ENCODE measurements at places on chromosomes 2 and 18.

DNA sequence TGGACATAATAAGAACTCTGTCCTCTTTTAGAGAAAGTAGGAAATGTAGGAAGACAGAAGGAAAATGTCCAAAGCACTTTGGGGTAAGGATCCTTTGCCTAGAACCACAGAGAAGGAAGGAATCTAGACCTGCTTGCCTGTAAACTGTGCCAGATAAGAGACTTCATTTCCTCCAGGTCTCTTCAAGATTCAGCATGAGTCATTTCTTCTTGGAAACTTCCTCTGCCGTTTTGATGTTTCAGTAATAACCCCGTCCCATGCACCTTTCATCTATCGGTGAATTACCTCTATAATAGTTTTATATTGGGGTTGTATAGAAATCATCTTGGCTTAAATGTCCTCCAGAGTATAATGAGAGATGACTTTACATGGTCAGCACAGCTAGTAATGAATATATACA, 63.2 kb upstream of the LRATD1 start:
- DNase-seq: no peak

DNA sequence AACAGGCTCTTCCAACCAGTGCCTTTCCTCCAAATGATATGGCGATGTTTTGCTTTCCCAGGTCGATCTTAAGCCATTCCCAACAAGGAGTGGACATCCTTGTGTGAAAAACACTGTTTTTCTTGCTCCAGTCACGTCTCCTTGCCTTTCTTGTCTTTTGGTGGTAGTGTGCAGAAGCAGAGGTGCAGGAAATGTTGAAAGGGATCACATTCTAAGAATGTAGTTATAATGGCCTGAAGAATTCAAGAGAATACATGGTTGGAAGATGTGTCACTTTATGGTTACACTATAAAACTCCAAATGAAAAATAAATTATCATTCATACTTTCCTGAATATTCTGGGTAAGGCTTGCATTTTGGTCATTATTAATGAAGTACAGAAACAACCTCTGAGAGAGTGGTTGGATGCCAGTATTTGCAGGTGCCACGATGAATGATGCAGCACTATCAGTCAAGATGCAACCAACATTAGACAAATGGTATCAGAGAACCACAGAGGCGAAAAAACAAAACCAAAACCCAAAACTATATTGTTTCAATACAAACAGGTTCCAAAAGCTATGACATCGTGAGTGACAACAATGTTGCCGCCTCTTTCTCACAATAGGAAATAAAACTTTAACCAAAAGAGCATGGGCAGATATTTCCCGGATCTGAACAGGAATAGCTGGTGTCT, 27.5 kb upstream of the POLE4 start:
- DNase-seq: no peak

DNA sequence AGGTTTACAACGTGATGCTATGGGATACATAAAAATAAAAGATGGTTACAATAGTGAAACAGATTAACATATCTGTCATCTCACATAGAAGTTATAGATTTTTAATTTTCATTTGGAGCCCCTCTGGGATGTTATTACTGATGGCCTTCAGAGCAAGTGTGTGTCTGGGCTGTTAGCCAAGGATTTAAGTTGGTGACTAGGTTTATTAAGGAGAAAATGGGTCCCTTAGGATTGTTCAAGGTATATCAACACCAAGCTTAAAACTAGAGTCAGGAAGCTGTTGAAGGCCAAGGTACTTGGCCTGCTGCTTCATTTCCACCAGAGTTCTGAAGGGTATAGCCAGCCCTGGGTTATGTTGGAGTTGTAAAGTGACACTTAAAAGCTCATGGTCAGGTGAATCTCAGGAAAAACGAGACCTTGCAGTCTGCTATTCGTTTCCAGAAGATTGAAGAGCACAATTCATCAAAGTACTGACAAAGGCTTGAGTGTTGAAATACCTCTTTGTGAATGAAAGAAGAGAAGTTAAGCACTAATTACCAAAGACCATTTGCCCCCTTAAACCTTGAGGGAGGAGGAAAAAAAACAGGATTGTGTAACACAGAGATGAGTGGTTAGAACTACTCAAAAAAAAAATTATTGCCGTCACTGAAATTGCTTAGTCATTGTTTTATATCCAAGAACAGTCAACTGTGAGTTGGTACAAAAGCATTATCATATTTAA, 48.4 kb downstream of the MAP2 start:
- DNase-seq: no peak

DNA sequence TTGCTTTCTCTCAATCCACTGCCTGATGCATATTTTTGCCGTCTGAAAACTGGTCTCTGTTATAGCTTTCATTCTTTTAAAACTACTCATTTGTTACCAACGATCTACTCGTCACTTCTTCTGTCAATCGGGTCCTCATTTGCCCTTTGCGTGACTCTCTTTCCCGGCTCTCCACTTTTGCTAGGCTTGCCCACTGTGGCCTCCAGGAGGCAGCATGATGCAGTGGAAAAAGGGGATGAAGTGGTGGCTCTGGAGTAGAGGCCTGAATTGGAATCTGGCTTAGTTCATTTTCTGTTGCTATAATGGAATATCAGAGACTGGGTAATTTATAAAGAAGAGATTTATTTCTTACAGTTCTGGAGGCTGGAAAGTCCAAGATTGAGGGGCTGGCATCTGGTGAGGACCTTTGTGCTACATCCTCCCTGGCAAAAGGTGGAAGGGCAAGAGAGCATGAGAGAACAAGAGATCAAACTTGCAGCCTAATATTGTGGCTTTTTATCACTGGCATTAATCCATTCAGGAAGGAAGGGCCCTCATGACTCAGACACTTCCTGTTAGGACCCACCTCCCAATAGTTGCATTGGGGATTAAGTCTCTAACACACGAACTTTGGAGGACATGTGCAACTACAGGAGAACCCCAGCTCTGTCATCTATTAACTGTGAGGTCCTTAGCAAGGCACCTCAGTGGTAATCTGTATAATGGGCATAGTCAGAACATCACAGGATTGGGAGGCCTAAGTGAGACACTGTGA, 15.4 kb downstream of the GDF7 start:
- DNase-seq: no peak

DNA sequence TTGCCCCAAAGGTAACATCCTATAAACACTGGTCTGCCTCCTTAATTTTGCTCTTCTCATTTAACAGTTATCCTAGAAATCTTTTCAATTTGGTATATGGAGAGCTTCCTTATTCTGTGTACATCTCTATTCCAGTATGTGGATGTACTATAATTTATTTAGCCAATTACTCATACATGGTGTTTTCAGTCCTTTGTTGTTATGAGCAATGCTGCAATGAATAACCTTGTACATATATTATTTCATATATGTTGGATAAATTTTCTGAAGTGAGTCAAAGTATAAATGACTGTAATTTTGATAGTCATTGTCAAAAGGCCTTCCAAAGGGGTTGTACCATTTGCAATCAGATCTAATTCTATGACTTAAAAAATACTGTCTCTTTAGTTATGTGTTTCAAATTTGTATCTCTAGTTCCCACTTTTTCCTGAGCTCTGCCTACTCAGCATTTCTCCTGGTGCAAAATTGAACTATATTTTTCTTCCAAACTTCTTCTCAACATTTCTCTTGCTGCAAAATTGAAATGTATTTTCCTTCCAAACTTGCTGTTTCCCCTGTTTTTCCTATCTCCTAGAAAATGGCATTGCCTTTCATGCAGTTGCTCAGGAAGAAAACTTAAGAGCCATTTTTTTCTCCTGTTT, 153.3 kb upstream of the OTX1 start:
- DNase-seq: no peak

GRCh38 chr2:234989183-234989701, 37.4 kb downstream of the SH3BP4 start:
- DNase-seq: no peak

- DNase-seq: no peak
Observed at GRCh38 chr2:114461116-114461515, 18.7 kb downstream of the DPP10 start.

DNA sequence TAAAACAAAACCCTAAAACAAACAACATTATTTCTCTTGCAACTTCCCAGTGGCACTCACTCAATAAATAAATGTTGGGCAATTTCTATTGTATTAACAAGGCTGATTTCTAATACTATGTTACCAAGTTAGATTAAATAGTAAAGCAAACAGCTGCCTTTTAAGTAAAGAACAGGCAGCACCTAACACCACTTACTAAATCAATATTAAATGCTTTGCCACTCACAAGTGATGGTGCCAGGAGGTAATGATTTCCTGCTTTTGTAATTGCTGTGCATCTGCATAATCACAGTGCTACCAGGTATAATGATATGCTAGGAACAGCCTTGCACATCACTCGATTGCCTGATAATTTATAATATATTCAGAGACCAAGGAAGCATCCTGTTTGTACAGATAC, 276.5 kb downstream of the NBAS start:
- DNase-seq: no peak

GRCh38 chr2:220226546-220226945, 599.1 kb downstream of the SLC4A3 start:
- no peak for DNase-seq

GRCh38 chr18:32321826-32322225, 132.0 kb downstream of the MEP1B start:
- DNase-seq: no peak

DNA sequence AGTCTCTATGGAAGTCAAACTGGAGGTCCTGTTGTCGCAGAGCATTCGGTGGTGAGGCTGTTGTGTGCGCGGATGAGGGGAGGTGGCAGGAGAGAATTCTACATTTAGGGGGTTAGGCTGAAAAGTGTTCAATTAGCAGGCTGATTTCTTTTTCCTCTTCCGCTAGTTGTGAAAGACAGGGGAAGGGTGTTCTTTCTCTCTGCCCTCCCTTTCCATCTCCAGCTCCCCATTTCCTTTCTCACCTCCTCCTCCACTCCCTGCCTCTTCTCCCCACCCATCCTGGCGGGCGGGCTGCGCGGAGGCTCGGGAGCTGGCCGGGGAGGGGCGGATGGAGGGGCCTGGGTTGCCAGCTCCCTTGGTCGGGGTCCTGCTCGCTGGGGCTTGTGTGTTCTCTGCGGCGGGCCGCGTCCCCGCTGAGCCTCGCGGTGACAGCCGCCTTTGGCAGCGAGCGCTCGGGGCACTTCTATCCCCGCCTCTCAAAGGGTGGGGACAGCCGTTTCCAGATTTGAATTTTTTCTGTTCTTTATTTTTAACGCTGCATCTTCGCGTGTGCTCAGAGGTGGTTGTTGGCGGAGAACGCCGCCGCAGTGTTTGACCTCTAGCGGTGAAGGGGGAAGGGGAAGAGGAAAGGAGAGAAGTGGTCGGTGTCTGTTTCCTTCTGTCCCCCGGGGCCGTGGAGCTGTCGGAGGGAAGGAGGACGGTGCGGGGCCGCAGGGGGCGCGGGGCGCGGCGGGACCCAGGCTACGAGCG, 3.6 kb downstream of the SOX11 start:
- no peak for DNase-seq

DNA sequence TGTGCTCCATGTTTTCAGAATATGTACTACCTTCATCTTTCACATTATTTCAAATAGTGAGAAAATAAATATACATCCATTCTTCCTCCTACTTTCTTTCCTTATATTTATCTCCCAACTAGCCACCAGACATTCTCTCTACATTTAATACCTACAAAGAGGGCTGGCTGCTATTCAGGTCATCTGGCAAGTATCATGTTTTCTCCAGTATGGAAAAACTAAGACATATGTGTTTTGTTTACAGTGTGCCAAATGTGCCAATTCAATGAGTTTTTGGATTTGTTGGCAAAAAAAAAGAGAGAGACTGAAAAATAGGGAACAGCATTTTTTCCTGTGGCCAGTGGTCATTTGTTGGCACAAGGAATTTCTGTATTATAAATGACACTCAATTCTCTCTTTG, 1207.3 kb downstream of the DPP10 start:
- no peak for DNase-seq

DNA sequence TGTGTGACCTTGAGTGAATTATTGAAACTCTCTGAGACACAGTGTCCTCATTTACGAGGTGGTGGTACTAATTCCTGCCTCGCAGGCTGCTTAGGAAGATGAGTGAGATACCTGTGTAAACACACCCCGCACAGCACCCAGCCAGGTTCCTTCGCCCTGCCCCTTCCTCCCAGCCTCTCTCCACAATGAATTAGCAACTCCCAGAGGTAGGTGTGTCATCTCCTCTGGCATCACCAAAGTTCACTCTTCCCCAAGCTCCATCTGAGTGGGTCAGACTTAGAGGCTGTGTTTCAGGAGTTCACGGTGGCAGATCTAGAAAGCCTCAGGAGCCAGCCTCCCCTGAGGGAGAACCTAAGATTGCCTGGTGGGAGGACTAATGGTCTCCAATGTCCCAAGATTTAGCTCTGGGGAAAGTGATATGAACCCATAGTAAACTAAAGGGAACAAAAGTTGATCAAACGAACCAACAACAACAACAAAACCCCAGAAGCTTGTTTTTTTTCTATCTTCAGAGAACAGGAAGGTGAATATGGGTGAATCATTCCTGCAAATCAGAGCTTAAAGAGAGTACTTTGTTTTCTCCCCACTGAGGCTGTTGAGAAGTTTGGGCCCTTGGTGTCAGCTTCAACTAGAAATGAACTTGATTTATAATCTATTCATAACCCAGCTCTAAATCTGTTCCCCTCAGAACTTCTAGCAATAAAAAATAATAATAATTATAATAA, 44.4 kb upstream of the NRP2 start:
- no peak for DNase-seq

- DNase-seq: no peak
Observed at GRCh38 chr2:66845307-66845706, 410.4 kb downstream of the MEIS1 start.

GRCh38 chr2:144049137-144049536, 470.8 kb downstream of the ZEB2 start:
- no peak for DNase-seq

DNA sequence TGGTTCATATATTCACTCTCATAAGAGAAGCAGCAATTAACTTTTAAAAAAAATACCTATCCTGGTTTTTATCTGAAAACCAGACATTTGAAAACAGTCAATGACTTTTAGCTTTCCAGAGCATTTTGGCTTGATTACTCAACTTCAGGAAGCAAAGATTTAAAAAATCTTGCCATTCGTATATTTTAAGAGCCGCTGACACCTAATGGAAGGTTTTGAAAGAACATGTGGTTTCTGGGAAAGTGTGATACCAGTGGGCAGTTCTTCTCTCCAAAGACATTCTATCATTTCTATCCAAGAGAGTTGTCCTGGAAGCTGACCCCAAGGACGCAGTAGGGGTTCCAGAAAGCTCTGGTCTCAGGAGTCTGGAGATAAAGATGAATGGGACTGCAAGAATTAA, 234.7 kb downstream of the TTC32 start:
- no peak for DNase-seq

- DNase-seq: no peak
Observed at GRCh38 chr2:157302492-157303099, 23.0 kb downstream of the ERMN start.

Data from 8988T (cell line).